ENCODE measurements at places on chromosomes 7 and 10.

- DNase-seq, result no peak
These were observed 2.1 kb upstream of the IL6 start for GRCh38 chr7:22724861-22725260.

GRCh38 chr7:39880556-39880955 is 69.5 kb upstream of the CDK13 start:
- no peak for DNase-seq

- DNase-seq, result no peak
These were observed 556.5 kb upstream of the LRRN3 start for GRCh38 chr7:110534241-110534931.

DNA sequence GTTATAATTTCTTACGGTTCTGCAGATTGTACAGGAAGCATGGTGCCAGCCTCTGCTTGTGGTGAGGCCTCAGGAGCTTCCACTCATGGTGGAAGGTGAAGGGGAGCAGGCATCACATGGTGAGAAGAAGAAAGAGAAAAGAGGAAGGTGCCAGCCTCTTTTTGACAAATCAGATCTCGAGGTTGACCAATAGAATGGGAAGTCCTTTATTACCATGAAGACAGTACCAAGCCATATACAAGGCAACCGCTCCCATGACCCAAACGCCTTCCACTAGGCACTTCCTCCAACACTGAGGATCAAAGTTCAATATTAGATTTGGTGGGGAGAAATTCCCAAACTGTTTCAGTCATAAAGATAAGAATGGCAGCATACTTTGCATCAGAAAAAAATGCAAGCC is 502.8 kb downstream of the GLRX3 start:
- no peak for DNase-seq

DNA sequence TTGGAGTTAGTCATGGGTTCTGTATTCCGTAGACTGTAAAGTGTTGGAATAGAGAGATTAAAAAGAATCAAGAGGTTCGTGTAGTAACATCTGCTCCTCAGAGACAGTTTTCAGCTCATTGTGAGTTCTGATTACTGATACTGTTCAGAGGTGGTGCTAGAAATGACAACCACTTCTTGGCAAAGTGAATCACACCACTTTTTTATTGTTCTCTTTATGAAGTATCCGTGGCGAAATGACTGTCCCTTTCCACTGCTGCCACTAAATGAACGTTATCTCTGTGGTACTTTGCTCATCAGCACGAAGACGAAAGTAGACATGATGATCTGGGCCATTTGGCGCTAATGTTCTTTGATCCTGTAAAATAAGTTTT is 860 bp downstream of the RPP30 start:
- no peak for DNase-seq

GRCh38 chr7:71733107-71733870 is 601.3 kb downstream of the GALNT17 start:
- DNase-seq, result peak; percentile 94

DNA sequence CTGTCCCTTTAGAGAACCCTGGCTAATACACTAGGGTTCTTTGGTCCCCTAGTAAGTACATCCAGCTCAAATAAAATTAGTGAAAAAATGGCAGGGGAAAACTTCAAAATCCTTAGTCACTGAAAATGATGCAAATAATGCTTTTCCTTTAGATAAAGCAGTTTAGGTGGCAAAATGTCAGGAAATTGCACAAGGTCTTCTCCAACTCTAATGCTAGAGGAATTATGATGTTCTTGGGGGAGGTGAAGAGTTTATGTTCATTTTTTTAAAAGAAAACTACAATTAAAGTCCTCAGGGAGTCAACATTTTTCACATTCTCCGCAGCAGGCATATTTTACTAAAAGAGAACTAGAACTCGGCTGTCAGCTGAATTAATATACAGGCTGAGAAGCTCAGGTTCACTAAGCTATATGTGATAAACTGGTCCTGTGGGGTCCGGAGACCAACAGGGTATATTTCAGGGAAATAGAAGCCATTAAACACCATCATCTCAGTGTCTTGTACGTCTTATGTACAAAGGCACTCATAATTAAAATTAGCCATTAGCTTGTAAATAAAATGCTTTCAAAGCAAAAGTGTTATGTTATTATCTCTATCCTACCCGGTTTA is 1164.7 kb upstream of the AUTS2 start:
- no peak for DNase-seq

- peak; percentile 44 for DNase-seq
These were observed 22.2 kb downstream of the FZD1 start for GRCh38 chr7:91286432-91286831.

DNA sequence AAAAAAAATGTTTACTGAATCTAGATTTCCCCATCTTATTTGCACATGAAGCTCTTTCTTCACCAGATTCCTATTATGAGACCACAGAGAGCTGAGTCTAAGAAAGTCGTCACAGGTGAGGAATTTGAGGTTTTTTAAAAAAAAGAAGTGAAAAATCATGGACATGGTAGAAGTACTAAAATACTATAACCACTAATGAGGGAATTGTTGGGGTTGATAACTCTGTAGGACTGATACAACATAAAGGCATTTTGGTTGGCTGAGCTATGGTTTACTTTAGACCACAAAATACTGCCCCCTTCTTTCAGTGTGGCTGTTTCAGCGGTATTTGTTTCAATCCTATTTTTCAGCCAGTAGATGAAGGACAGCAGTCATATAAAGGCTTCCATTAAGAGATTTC is 1111.3 kb downstream of the TYW1 start:
- DNase-seq, result no peak

DNA sequence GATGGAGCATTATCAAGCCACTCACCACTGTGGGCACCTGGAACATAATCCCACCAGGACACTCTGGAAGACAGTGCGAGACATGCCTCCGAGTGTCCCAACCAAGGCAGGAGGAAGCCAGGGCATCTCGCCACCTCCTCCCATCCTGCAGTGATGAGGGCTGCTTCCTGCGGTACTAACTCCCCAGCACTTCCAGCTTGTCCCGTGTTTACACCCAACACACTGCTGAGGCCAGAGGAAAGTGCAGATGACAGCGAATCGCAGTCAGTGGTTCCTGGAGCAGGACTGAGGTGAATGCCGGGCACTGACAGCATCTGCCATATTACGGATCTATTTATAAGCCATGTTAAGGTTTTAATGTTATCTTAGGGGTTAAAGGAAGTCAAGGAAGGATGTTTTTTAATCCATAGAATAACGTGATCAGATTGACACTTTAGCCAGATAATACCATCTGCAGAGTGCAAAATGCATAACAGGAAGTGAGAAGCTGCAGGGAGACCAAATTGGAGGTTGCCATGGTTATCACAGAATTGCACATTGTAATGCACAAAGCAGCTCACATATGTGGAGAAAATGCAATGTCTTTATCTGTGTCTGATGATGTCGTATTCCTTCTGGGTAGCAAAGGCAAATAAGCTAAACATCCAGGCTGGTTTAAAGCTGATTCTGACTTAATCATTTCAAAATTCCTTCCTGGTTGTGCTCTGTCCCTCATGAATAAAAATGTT is 314.1 kb upstream of the C7orf33 start:
- no peak for DNase-seq

GRCh38 chr10:128362514-128362913 is 236.3 kb upstream of the MKI67 start:
- no peak for DNase-seq

GRCh38 chr7:7969306-7970236 is 975 bp downstream of the GLCCI1 start:
- peak; percentile 39 for DNase-seq

- DNase-seq, result no peak
These were observed 610.0 kb upstream of the LRRN3 start for GRCh38 chr7:110480964-110481363.

DNA sequence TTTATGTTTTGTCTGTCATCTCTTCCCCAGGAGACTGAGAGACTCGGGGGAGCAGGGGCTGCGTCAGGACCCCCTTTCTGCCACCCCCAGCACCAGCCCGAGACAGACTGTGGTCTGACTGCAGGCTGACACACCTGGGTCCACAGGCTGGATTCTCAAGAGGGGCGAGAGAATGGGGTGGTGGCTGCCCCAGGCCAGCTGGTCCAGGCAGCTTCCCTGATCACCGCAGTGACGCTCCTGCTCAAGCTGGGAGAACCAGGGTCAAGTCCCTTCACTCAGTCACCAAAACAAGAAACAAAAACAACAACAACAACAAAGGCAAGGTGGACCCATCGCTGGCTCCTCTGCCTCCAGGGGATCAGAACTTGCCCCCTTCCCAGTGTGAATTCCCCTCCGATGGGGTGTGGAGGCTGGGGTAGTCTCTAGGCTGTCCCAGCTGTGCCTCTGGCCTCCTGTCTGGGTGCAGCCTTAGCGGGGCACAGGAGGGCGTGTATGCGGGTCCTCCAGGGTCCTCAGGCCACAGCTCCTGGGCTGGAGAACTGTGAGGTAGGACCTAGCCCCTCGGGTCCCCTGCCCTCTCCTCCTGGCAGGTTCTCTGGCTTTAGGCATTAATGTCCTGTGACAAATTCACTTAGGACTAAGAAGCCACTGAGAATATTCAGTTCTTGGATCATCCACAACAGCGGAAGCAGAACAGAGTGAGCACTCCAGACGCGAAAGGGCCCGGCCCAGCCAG is 40.6 kb downstream of the PRKAG2 start:
- no peak for DNase-seq

DNA sequence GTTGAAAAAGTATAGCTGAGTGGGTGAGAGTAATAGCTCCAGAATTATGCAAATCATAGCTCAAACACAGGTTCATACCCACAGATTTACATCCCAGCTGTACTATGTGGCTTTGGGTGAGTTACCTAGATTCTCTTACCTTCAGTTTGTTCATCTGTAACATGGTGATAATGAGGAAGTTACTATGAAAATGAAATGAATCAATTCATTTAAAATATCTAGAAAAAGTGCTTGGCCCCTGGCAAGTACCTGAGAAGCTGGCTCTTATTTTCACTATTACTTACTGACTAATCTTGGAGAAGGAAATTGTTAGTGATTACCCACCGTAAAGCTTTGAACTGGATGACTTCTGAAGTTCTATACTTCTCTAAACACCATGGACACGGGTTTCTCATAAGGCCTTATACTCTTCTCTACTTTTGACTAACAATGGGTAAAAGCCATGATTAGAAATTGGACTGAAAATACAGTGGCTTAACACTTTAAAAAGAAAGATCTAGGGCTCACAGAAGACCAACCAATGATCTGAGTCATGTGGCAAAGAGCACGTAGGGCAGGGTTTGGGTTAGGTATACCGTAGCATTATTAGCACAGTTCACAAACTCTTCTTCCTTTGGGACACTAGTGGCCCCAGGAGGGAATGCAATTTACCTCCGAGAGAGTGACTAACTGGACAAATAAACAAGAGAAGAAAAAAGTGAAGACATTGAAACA is 149.2 kb downstream of the PLPP4 start:
- no peak for DNase-seq

- no peak for DNase-seq
These were observed 70.2 kb downstream of the EVX1 start for GRCh38 chr7:27312820-27313219.

DNA sequence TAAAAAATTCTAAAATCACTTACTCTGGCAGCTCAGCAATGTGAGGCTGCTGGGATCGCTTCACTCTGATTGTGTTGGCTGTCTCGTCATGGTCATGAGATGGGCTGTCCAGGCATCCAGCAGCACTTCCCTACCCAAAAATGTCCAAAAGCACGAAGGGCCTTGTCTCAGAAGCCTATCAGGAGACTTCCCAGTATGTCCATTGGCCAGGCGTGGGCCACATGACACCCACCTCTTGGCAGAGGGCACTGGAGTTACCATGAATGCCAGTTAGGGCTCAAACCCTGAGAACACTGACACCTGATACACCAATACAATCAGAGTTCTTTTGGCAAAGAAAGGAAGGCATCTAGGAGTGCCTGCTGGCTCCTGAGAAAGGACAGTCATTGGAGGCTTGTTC is 27.0 kb upstream of the GLI3 start:
- no peak for DNase-seq

DNA sequence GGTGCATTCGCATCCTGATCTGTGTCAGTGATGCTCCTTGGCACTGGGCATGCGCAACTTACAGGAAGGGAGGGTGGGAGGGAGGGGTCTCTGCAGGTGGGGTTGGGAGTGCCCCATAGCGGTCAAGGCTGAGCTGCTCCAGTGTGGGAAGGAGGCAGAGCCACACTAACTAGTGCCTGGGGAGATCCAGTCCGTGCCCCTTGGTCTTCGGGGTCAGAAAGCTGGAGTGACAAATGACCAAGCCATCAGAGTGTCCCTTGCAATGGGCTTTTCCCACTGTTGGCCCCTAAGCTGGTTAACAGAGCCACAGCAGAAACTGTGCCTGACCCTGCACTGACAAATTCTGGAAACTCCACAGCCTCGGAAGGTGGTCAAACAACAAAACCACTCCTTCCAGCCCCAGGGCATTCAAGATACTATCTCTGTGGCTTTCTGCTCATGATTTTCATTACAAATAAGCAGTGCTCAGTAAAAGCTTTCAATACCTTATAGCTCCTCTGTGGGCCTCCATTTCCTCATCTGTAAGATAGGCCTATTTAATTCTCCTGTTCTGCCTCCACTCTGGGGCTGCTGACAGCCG is 138.1 kb upstream of the UNC5B start:
- peak; percentile 78 for DNase-seq

- DNase-seq, result no peak
These were observed 35.9 kb upstream of the ITPRID1 start for GRCh38 chr7:31478018-31478417.

DNA sequence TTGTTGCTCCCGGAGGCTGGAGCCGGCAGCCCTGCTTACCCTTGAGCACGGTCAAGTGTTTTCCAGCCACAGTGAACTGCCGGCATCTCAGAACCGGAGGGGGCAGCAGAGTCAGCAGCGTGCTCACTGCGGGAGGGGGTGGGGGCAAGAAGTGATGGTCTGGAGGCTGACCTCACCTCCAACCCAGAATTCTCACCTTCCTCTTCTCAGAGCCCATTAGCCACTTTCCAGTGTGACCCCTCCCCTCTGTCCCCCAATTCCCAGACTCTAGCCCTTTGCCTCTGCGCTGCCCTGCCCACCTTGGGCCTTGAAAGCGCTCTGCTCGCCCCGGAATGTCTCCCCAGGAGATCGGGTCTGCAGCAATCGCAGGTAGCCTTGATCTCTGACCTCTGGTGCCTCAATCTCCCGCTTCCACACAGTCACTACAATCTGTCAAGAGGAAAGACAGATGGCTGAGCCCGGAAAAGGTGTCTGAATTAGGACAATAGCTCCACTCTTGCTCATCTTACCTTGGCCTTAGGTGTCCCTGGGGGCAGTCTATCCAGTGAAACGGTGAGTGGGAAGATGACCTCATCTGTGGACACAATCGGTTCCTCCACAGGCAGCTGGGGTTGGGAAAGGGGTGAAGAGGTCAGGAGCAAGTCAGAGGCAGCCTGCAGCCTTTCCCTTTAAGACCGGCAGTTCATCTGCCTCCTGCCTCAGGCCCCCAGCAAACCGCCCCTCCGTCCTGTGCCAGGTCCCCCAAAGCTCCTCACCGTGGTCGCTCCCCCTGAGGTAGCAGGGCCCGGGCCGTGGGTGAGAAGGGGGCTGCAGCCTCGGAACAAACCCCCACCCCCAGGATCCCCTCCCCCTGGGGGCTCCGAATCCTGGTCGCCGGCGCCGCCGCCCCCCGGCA is 942 bp downstream of the TRAPPC14 start:
- peak; percentile 62 for DNase-seq

GRCh38 chr7:37429435-37429791 is 19.3 kb downstream of the ELMO1 start:
- DNase-seq, result no peak

All from H9 (cell line).